ENCODE measurements at places on chromosomes 7 and 10.

DNA sequence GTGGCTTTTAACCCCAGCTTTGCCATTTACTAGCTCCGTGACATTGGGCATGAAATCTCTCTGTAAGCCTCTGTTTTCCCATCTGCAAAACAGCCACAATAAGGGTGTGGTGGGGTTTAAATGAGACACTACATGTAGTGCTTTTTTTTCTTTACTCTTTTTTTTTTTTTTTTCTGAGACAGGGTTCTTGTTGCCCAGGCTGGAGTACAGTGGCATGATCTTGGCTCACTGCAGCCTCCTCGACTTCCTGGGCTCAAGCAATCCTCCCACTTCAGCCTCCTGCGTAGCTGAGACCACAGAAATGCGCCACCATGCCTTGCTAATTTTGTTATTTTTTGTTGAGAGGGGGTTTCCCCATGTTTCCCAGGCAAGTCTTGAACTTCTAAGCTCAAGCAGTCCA is 8.3 kb upstream of the DENND10 start:
- no peak for DNase-seq

DNA sequence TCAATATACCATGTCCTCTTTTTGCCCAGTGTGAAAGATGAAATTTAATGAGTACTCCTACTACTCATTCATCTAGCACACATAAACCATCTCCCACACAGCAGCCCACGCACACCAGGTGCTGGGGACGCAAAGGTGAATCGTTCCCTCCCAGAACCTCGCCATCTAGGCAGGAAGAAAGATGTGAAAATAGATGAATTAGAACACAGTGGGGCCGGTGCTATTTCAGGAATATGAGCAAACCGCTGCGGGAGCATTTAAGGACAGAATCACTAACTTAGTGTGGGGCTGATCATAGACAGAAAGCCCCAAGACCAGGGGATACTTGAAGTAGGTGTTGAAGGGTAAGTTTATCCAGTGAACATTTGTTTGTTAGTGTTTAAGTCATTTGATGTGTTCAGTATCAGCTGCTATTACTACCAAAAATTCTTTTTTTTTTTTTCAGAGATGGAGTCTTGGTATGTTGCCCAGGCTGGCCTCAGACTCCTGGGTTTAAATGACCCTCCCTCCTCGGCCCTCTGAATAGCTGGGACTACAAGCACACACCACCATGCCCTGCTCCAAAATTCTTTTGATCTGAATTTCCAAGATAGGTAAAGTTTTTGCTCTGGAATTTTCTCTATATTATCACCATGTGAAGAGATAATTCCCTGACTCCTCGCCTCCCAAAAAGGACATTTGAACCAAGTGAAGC is 48.8 kb downstream of the CPXM2 start:
- DNase-seq: no peak

DNA sequence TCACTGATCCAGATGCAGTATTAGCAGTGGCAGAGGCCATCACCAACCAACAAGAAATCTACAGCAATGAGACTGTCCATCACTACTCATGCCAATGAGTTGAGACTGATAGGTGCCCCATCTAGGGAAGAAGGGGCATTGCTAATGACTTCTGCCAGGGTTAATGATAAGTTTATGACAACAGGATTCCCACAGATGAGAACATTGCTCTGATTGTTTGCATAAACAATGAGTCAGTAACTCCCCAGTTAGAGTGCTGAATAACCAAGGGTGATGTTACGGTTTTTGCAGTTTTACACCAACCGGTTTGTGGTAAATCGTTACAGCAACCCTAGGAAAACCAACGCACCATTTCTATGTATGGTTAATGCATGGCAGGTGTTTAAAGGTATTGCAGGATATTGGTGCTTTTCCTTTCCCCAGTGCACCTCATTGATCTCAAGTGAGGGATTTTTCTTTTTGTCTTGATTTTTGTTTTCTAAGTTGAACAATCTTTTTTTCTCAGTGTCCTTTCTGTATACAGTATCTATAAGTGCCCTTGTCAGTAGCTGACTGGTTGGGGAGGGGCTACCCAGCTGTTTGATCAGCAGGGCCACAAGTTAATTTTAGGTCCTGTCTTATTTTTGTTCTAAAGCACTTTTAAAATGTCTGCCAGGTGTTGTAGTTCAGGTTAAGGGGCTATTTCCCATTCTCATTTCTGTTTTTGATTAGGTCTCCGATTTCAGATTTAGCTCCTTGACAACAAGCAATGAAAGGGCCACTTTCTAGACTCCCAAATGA is 3.9 kb upstream of the CSGALNACT2 start:
- DNase-seq: no peak

DNA sequence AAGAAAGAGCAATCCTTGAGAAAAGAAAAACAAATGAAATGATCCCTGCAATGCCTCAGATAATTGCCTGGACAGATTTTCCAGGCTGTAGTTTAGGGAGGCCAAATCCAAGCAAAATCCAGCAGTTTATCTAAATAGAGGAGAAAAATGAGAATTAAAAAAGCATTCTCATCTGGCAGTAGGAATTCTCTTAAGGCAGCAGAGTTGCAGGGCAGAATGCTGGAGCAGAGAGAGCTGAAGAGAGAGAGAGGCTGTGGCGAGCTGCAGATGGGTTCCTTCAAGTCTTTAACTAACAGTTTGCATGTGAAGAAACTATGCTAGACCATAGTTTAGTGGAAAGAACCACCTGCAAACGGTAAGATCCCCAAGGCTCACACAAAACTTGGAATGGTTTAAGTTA is 6.0 kb upstream of the LIPA start:
- no peak for DNase-seq

DNA sequence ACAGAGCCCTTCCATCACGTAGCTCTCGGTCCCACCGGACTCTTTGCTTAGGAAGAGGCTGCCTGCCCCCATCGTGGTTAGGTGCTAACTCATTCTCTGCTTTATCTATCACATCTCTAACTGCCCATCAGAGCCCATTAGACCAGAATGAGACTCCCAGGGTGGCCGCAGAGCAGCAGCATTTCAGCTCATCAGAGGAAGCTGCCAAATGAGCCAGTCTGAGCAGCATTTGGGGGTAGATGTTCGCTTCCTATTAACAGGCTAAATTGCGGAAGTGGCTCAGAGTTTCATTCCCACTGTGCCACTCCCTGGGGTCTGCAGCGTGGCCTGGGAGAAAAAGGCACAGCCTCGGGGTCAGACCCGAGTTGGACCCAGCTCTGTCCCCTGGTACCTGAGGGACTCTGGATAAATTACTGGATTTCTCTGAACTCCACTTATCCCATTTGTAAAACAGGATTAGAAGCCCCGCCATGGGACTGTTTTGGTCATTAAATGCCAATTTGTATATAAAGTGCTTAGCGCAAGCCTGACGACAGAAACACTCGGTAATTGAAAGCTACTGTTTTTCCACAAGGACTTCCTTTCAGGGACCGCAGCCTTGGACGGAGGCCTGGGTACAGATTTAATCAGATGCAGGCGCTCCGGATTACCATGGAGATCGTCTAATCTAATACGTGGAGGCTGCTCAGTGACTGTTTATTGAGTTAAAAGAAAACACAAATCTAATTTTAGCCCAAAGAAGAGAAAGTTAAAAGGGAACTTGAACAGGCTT is 73.8 kb upstream of the PRLHR start:
- DNase-seq: no peak

DNA sequence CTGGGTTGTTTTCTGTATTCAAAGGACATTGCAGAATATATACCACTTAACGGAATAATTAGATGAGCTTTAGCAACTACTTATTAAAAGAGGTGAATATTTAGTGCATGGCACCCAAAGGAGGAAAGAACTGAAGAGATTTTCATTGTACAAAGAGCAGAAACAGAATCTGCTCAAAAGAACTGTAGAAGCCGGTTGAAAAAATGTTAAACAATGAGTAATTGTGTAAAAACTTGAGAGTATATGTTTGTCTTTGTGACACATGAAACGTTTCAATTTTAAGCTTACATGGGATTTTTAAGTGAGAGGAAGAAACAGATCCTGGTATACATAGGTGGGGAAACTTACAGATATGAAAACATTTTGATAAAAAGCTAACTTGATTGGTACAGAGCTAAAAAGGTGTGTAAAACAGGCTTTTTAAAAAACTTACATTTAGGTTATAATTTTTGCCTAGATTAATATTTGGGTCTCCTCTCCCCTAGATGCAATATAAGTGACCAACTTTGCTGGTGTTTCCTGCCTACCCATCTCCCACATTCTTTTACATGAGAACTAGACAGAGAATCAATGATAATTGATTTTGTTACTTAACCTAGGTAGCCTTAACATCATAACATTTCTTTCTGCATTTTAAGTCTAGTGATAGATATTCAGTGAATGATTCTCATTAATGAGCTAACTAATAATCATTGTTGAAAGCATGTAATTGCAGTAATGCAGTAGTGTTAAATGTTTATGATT is 6.8 kb downstream of the ARL5B start:
- no peak for DNase-seq

- DNase-seq: no peak
Observed at GRCh38 chr7:18541181-18541870, 45.8 kb downstream of the HDAC9 start.

DNA sequence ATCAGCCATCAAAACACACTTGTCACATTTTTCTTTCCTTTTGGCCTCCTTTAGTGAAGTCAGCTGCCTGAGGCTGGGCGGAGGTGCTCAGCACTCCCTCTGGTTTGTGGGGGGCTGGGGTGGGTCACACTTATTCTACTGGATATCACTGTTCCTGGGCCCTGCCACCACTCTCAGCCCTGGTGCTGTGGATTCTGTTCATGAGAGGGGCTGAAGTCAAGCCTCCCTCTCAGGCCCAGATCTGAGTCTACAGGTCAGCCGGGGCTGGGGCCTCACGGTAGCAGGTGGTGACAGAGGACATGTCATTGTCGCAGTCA is 180.8 kb upstream of the TNS3 start:
- no peak for DNase-seq

DNA sequence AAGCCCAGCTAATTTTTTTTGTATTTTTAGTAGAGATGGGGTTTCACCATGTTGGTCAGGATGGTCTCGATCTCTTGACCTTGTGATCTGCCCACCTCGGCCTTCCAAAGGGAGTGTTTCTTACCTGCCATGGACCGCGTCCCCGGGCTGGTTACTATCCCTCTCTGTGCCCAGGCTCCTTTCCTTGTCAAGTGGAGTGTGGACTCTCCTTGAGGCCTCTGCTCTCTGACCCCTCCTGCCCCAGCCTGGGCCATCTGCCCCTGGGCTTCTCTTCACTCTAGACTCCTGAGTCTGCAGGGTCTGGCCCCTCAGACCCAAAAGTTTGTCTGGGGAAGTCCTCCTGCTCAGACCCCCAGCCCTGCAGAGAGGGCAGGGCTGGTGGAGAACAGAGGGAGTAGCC is 20.7 kb downstream of the NEURL1 start:
- DNase-seq: no peak

- no peak for DNase-seq
Observed at GRCh38 chr7:30764030-30764975, 6.9 kb upstream of the MINDY4 start.

DNA sequence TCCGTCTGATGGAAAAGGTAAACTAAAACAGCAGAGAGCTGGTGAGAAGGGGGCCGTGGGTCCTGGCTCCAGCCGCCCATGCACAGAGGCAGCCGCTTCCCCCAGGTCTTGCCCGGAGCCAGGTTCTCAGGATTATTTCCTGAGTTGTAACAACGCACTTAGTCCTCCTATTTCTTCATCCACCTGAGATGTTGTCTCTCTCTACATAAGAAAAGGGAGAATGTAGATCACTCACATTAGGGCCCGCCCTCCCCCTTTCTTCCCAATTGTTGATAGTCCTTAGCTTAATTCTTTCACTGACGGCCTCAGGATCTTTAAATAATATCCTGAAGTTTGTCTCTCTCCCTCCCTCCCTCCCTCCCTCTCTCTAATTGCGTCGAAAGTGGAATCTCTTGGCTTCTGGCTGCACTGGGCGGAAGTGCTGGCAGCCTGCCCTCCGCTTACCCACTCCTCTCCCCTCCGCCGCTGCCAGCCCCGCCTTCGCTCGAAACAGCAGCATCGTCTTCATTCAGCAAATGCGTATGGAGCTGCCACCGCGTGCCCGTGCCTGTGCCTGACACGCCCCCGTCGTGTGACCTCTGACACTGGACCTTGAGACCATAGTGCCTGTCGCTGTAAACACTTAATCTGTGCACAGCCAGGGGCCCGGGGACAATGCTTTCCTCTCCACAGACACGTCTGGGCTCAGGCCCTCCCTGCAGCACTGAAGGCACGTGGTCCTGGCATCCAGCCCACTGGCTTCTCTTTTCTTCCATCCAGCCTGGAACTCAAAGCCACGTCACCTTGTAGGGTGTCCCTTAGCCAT is 174.5 kb upstream of the PPP2R2D start:
- no peak for DNase-seq

DNA sequence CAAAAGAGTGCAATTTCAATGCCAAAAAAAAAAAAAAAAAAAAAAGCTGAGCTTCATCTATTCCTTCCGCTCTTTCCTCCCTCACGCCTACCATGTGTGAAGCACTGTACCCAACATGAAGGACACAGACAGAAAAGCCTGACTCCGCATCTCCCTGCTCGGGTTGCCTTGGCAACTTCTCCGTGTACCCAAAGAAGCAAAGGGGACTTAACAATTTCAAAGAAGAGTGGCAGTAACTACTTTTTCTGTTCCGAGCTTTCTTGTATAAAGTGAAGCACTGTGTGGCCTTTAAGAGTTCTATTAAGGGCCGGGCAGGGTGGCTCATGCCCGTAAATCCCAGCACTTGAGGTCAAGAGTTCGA is 177.7 kb downstream of the PRKCQ start:
- DNase-seq: no peak

GRCh38 chr10:88820748-88821401 is 18.3 kb downstream of the LIPM start:
- DNase-seq: no peak

DNA sequence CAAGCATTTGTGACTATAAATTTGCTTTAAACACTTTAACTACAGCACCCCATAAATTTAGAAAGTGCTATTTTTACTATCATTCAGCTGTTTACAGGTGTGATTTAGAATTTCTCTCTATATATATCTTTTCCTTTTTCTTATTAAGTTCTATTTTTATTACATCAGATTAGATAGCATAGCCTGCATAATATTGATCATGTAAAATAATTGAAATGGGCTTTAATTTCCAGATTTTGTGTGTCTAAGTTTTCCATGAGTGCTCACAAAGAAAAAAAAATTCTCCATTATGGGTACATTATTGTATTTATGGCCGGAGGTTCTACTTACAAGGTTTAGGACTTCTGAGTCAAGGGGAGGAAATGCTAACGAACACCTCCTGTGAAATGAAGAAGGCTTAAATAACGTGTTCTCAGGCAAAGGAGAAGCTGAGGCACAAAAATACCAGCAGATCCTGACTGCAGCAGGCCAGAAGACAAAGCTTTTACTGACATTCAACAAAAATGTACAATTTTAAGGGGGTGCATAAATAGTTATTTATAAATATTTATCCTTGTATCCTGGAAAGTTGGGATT is 114.2 kb downstream of the RNF133 start:
- no peak for DNase-seq
